ENCODE measurements at places on chromosomes 1 and 21.

GRCh38 chr1:94592571-94592920 lies 51.0 kb upstream of the F3 start:
- DNase-seq = no peak

DNA sequence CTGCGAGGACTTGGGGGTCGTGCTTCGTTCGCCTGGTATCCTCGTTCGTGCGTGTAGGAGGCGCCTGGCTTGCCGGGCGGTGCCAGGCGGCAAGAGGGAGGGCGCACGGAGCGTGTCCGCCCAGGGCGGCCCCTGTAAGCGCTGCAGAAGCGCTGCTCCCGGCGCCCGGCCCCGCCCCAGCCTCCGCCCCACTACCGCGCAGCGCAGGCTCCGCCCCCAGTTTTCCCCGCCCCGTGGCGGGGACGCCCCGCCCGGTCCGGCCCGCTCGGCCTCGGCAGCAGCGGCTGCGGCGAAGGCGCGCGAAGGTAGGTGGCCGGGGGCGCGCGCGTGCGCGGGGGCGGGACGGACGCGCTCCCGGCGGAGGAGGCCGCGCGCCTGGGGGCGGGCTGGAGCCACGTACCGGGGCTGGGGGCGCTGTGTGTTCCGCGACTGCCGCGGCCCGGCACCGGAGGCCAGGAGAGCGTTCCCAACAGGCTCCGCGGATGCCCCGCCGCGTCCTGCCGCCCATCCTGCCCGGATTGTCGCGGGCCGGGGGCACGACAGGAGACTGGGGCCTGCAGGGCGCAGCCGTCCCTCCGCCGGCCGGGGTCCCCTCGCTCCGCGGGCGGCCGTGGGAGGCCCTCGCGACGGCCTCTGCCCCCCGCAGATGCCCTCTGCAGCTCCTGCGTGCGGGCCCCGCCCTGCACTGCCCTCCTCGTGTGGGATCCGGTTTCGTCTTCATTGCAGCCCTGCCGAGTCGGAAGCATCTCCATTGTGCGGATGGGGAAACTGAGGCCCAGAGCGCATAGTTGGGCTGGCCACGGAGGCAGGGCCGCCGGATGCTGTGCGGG lies 7.7 kb upstream of the CROCC start:
- peak; percentile 97 for DNase-seq

DNA sequence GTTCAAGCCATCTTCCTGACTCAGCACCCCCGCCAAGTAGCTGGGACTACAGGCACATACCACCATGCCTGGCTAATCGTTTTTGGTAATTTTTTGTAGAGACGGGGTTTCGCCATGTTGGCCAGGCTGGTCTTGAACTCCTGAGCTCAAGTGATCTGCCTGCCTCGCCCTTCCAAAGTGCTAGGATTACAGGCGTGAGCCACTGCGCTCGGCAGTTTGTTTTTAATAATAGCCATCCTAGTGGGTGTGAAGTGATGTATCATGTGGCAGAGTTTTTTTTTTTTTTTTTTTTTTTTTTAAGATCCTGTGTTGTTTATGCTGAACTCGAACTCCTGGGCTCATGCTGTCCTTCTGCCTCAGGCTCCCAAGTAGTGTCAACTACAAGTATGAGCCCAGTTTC lies 51.8 kb downstream of the SPEN start:
- DNase-seq = no peak

DNA sequence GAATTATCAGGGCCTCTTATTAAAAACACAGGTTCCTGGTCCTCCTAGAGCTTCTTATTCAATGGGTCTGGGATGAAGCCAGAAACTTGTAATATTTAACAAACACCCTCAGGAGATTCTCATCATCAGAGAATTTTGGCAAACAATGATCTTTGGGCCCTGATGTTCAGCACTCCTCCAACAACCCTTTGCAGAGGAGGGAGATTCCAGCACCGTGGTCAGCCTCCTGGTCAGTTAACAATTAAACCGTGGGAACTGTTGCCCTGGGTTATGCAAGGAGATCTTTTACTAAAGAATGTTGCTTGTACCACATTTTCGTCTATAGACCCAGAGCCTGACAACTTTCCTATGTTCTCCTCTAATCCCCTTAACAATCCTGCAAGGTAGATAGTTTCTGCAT lies 294.4 kb downstream of the PLPP3 start:
- DNase-seq = no peak

DNA sequence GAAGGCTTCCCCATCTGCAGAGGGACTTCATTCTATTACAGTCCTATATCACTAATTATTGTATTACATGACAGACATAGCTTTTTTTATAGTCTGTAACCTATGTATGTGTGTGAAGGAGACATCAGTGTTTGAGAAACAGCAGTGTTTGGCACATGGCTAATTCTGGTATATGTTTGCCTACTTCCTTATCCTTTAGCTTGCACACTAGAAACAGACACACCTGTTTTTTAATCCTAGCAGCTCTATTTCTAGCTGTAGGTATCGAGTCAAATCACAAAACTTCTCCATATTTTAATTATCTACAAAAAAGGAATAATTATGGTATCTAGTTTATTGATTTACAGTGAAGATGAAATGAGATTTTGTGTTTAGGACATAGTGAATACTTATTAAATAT lies 129.4 kb upstream of the CACYBP start:
- DNase-seq = no peak

DNA sequence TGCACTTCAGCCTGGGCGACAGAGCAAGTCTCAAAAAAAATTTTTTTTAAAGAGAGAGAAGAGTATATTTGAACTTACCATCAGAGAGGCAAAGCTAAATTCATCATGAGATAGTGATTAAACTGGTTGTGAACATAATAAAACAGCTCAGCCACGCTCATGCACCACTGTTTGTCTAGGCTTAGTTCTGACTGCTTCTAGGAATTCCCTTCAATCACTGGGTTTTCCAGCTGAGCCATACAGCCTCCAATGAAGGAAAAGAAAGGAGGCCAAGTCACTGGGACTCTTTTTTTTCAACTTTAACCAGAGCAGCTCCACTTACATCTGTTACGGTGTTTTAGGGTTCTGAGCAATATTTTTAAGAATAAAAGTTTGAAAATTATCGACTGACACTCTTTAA lies 50.4 kb upstream of the HNRNPU start:
- DNase-seq = no peak

- DNase-seq = no peak
Measured at GRCh38 chr1:67831850-67832513, 1.3 kb downstream of the GNG12 start.

DNA sequence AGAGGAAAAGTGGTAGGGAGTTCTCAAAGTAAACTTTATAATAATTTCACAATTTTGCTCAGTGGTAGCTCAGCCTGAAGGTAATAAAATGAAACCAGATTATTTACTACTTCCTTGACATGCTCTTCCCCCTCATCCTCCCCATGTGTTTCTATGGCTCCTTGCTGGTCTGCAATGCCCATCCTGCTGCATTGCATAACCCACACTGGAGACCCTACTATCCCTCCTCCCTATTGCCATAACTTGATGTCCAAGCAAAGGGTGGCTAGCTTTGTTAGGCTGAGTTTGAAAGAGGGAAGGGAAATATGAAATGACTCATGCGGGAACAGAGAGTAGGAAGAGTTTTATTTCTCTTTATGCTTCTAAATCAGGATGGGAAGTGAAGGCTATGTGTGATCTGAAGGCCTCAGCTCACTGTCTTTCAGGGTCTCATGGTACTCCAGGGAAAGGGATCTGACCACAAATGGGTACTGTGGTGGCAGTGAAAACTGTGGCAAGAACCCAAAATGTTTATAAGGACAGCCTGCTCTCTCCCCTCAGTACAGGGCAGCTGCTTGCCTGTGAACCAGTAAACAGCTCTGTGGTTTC lies 36.4 kb upstream of the HSD17B7 start:
- DNase-seq = no peak

GRCh38 chr21:16055014-16055413 lies 325.2 kb downstream of the USP25 start:
- no peak for DNase-seq

DNA sequence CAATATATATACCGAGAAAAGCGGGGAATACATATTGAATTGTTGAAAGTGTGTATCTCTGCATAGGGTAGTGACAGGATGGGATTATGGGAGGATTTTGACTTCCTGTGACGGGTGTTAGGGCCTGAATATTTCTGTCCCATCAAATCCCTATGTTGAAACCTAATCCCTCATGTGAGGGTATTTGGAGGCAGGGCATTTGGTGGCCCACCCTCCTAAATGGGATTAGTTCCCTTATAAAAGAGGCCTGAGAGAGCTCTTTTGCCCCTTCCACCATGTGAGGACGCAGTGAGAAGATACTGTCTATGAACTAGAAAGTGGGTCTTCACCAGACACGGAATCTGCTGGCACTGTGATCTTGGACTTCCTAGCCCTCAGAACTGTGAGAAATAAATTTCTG lies 137.3 kb downstream of the ZSCAN20 start:
- DNase-seq = no peak

- DNase-seq = no peak
Measured at GRCh38 chr1:93489756-93490155, 41.8 kb downstream of the FNBP1L start.

GRCh38 chr1:8415526-8416278 lies 97.8 kb downstream of the SLC45A1 start:
- no peak for DNase-seq

DNA sequence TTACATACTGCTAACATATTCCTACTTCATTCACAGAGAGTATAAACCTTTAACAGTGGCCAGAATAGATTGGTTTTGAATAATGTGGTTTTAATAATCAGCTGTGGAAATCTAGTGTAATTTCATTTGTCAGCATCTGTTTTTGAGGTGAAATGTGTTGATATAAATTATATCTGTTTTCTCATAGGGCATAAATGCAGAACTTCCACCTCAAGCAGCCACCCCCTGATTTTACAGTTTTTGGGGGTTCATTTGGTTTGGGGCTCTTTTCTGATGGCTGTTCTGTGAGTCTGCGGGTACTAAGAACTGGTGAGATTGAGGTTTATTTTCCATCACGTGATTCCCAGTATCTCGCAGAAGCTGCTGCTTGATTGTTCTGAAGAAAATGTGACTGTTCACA lies 23.2 kb downstream of the EDARADD start:
- no peak for DNase-seq

DNA sequence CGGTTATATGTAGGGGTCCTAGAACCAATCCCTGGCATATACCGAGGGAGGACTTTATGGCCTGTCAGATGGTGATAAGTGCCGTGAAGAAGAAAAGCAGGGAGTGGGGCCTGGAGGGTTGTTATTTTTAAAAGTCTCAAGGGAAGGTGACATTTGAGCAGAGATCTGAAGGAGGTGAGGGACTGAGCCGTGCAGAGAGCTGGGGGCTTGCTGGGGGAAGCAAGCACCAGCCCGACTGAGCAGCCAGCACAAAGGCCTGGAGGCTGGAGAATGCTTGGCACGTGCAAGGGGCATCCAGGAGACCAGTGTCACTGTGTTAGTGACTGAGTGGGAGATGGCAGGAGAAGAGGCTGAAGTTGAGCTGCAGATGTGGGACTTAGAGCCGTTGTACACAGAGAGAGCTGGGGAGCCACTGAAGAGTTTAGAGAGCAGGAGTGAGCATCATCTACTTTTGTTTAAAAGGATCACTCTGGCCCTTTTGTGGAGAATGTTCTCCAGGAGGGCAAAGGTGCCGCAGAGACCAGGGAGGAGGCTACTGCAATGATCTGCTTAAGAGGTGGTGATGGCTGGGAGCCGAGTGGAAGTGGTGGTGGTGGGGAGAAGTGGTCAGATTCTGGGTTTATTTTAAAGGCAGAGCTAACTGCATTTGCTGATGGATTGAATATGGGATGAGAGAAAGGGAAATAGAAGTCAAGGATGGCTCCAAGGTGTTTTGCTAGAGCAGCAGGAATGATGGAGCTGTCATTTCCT lies 31.2 kb downstream of the PTPRU start:
- DNase-seq = no peak

GRCh38 chr1:155858800-155859233 lies 550 bp upstream of the SYT11 start:
- peak; percentile 33 for DNase-seq

DNA sequence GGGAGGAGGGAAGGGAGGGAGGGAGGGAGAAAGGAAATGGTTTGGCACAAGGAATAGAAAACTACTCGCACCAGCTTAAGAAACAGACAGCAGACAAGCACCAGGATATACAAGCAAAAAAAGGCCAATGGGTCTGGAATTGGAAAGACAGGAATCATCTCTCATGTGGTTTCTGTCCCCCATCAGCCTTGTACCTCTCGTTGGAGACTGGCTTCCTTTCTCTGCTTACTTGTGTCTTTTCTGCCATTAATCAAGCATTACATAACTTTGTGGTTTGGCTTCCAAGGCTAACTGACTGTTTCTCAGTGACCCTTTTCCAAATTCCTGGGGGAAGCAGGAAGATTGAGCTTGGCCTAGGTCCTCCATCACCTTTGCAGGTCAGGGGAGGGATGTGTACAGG lies 11.8 kb upstream of the RALGPS2 start:
- DNase-seq = no peak

GRCh38 chr1:86913399-86913895 lies 479 bp downstream of the SELENOF start:
- peak; percentile 40 for DNase-seq

DNA sequence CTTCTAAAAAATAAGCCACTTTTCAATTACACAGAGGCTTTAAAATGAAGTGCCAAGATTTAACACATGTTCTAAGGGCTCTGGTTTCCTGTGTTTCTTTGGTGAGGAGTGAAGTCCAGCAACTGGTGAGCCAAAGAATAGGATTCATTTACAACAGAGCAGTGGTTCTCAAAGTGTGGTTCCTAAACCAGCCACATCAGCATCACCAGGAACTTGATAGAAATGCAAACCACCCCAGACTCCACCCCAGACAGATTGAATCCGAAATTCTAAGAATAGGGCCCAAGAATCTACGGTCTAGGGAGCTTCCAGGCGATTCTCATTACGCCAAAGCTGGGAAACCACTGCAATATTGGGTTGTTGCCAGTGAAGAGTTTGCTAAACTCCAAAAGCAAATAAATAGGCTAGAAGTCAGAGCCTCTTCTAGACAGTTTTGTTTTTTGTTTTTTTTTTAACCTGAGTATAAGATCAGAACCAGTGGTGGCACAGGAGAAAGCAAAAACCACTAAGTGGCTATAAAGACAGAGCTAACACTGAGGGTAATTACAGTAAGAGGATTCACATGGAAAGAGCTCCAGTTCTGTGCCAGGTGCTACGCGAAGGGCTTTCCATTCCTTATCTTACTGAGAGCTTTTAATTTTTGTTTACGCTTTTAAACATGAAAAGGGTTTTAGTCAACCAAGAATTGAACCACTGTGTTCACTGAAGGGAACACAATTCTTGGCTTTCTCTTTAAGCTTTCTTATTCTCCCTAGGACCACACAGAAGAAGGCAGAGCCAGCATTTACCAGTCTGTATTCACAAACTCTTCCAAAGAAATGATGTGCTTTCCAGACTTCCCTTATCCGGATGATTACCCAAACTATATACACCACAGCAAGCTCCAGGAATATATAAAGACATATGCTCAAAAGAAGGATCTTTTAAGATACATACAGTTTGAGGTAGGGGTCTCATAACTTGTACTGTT lies 42.4 kb upstream of the FMO2 start:
- DNase-seq = no peak

GRCh38 chr1:178513278-178513983 lies 522 bp downstream of the TEX35 start:
- DNase-seq = no peak
